ENCODE measurements at places on chromosomes 6 and 20. TPM values are rescaled to one million over a fixed set of nuclear protein-coding genes. Genes with fewer than 3 reads are reported as not detected.

The C2 gene
- total RNA-seq = 2.1 TPM

The GNAS-AS1 gene
- 1.6 TPM for total RNA-seq

The LIN28B gene
- total RNA-seq = not detected

The RAB5IF gene
- total RNA-seq = 73.1 TPM

The XKR7 gene
- not detected for total RNA-seq

The RAD21L1 gene
- total RNA-seq = 0.48 TPM

The LST1 gene
- total RNA-seq = 105 TPM

The GPLD1 gene
- total RNA-seq = 0.42 TPM

The PLCB4 gene
- not detected for total RNA-seq
